Upper lobe of right lung (tissue), 1 donor: ENCODE measurements at places on chromosomes 4 and X. TPM values are rescaled to one million over a fixed set of nuclear protein-coding genes. Genes with fewer than 3 reads are reported as not detected.

- H3K27me3 ChIP-seq = no peaks in the 10 kb centered on the region
- peaks cover 11% of the 10 kb centered on the region for H3K4me1 ChIP-seq
- peak; percentile 98 for DNase-seq
Measured at GRCh38 chrX:318068-318738, 393 bp downstream of the GTPBP6 start.

- no peaks in the 10 kb centered on the region for H3K27me3 ChIP-seq
- peak within 1 kb of the TSS; percentile 65 for H3K4me3 ChIP-seq
- H3K4me1 ChIP-seq = peaks cover 7% of the 10 kb centered on the region
- peak within 1 kb of the TSS; percentile 84 for H3K27ac ChIP-seq
Measured at GRCh38 chrX:130110379-130111219, at the start of gene ELF4. Gene ELF4 (minus strand): TSS chrX:130110497. CDS start chrX:130081330, 29,167 bp downstream.

CHRDL1 gene
- total RNA-seq = 95.8 TPM

DNA sequence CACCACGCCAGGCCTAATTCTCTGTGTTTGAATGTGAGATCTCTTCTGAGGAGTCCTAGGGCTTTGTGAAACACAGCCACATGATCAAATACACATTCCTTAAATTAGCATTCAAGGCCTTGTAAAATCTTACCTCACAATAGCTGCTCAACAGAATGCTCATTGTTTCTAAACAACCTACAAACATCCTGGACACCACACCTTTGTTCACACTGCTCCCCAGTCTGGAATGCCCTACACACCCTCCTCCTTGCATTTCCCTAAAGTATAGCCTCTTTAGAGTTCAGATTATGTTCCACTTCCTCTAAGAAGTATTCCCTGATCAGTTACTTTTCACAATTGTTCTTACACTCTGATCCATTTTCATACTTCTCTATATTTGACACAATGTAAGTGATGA lies 110.6 kb downstream of the AGTR2 start:
- no peaks in the 10 kb centered on the region for H3K36me3 ChIP-seq
- H3K4me1 ChIP-seq = no peaks in the 10 kb centered on the region
- no peak overlapping the region for H3K4me3 ChIP-seq
- no peaks in the 10 kb centered on the region for H3K27me3 ChIP-seq
- no peak for DNase-seq

DNA sequence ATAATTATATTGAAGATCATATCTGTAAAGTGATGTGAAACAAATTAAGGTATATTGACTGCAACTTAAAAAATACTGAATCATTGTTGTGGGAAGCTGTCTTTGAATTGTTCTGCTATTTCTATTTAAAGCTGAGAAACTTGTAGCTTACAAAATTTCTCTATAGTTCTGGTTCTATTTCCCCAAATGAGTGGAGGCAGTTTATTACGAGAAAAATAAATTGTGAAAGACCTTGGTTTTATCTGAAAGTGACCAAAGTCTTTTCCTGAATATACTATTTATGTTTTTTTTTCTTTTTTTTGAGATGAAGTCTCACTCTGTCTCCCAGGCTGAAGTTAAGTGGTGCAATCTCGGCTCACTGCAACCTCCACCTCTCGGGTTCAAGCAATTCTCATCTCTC lies 165.4 kb downstream of the SH3BGRL start:
- no peak overlapping the region for H3K27ac ChIP-seq
- no peaks in the 10 kb centered on the region for H3K27me3 ChIP-seq
- DNase-seq = no peak
- no peak overlapping the region for H3K4me3 ChIP-seq

SMPX gene
- not detected for total RNA-seq
